ENCODE measurements at places on chromosomes 12 and 14.

GRCh38 chr14:55577229-55577628 lies 2.8 kb upstream of the KTN1 start:
- no peak for DNase-seq

DNA sequence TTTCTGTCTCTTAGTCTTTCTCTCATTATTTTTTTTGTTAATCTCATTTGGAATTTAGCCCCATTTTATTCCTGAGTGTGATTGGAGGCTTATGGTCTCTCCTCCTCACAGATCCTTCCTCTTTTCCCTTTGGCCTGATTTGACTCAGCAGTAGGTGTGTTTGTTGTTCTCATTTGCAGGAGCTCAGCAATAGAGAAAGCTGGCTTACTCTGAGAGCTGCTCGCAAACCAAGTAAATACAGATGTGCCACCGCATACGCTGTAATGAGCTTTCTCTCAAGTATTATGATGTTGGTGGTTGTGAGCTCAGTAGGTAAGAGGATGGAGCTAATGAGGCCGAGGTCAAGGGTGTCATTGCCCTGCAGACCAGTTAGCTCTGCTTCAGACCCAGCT lies 206.5 kb downstream of the ETV6 start:
- DNase-seq, result no peak

DNA sequence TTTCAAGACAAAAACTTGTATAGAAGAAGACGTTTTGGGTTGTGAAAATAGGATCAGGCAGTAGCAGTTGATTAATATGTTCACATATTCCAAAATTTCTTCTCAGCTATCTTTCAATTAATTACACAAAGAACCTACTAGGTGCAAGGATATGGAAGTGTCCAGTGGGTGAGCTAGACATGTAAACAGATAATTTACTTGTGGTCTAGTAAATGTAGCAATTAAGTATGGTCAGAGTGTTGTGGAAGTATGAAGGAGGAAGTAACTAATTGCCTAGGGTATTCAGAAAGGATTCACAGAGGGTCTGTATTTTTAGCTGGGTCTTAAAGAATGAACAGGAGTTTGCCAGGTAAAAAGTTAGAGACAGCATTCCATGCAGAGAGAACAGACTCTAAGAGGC lies 5.9 kb downstream of the GOLGA5 start:
- no peak for DNase-seq

DNA sequence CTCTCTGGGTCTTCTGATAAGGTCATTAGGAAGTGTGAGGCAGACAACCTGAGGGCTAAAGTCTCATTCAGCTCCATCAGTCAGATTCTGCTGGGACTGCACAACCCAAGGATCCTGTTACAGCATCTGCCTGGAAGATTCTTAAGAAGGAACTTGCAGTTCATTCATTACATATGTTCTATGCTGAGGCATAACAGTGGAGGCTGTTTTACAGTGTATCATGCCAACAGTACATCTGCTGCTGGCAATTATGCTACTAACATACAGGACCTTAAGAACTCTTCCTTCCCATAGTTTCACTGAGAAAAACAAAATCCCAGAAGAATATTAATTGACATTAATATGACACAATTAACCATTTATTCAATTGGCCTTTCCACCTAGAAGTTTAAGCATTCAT lies 968.6 kb downstream of the DIO2 start:
- no peak for DNase-seq

- peak; percentile 37 for DNase-seq
These were observed 55.2 kb downstream of the RASSF3 start for GRCh38 chr12:64665514-64665913.

- DNase-seq, result no peak
These were observed 83.0 kb downstream of the TTC7B start for GRCh38 chr14:90733139-90733808.

DNA sequence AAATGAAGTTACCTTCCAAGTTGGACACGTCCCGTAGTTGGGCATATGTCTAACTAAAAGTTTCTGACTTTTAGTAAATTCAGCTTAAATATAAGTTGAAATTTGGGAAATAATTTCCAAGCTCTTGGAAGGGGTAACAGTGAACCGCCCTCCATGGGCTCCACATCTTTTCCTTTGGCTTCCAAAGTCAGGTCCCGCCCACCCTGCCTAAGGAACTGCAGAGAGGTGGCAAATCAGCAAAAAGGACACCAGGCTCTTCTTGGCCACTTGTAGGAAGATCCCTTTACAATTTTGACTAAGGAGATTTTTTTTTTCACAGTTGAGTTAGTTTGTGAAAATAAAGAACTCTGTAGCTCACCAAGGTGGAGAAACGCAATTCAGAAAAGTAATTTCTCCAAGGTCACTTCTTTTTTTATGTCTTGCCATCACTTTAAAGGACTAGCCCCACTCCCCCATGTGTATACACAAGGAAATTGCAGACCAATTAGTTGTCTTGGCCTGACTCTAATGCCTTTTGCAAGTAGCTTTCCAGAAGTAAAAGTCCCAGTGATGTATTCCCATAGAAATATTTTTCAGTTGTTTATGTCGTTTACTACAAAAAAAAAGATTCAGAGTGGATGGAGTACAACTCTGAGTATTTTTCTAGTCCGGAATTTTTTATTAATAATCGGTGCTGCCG lies 181.2 kb downstream of the PELI2 start:
- no peak for DNase-seq

GRCh38 chr14:20560961-20561360 lies at the start of gene RNASE9:
Gene RNASE9, minus strand, starts transcription at chr14:20561047.
- no peak for DNase-seq

DNA sequence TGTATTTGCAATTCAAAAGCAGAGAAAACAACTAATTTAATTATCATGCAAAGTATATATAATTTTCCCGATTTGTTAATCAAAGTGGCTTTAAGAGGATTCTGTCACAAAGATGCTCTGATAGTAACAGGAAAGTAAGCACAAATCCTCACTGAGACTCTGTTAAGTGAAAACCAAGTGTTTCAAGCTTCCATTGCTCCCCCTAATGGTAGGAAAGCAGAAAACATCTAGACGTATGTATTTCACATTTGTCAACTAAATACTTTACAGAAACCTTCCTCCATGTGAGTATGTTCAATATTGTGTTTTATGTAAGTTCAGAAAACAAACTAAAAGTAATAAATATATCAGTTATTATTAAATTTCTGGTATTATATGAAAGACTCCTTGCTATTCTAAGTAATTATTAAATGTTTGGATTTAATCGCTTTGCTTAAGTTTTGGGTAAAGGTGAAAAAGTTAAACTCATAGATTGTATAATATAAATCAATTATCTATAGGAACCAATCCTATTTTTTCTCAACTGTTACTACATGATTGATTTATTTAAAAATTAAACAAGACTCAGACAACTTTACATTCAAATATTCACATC lies 1.5 kb upstream of the NTS start:
- no peak for DNase-seq

- DNase-seq, result no peak
These were observed 39.5 kb downstream of the PPM1H start for GRCh38 chr12:62895351-62895877.

DNA sequence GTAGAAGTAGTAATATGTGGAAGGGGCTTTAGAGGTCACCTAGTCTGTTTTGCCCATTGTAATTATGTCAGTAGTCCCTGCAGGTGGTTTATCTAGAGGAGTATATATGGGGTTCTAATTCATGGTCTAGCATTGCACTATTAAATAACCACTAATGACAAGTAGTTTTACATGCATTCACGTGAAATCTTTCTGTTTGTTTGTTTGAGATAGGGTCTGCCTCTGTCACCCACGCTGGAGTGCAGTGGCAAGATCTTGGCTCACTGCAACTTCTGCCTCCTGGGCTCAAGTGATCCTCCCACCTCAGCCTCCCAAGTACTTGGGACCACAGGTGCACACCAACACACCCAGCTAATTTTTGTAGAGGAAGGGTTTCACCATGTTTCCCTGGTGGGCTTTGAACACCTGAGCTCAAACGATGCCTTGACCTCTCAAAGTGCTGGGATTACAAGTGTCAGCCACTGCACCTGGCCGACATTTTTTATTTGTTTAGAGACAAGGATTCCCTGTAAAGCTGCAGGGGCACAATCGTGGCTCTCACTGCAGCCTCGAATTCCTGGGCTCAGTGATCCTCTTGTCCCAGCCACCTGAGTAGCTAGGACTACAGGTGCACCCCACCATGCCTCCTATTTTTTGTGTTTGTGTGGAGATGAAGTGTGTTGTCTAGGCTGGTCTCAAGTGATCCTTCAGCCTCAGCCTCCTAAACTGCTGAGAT lies 12.0 kb upstream of the PSEN1 start:
- DNase-seq, result no peak

DNA sequence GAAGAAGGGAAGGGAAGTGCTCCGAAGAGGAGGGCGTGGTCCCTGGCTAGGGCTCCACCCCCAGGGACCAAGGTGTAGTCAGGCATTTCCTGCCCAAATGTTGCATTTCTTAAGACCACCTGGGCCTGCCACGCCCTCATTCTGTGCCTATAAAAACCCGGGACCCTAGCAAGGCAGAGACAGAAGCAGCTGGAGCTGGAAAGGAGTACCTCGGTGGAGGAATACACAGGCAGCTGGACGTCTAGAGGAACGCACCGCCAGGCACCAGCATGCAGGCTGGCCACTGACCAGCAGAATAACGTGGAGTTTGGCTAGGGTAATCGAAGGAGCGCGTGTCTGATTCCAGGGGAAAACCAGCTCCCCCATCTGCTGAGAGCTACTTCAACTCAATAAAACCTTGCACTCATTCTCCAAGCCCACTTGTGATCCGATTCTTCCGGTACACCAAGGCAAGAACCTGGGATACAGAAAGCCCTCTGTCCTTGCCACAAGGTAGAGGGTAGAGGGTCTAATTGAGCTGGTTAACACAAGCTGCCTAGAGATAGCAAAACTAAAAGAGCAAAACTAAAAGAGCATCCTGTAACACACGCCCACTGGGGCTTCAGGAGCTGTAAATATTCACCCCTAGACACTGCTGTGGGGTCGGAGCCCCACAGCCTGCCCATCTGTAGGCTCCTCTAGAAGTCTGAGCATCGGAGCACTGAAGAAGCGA lies 21.0 kb downstream of the CFL2 start:
- no peak for DNase-seq

DNA sequence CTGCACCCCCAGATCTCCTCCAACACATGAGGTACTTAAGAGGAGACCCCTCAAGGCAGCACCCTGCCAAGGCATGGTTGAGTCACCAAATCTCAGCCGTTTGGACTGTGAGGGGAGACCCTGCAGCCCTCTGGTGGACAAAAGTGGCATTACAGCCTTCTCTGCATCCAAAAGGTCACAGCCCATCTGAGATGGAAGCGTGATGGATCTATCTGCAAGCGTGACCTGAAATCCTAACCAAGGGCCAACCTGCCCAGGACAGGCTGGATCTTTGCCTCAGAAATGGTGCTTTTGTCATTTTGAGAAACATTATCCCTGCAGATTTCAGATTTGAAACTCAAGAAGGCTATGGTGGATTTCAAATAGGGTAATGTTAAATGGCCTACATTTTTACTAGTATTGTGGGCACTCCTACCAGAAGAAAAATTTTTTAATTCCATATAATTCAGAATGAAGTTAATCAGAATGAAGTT lies 23.7 kb upstream of the DHRS4 start:
- DNase-seq, result peak; percentile 73

DNA sequence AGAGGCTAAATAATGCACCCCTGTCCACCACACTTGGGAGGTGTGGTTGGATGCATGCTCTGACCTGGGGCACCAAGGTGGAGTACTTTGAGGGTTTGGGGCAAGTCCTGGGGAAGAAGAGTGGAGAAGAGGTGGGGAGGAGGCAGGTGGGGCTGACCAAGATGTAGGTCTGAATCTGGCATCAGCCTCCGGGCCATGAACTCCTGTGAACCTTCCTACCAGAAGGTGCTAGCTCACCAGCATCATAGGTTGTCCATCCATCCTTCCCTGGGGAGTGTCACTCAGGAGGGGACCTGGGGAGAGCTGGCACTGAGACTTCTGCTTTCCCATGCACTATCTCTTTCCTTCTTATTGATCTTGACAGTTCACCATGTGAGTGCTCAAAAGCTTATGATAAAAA lies 13.6 kb upstream of the EMP1 start:
- no peak for DNase-seq

DNA sequence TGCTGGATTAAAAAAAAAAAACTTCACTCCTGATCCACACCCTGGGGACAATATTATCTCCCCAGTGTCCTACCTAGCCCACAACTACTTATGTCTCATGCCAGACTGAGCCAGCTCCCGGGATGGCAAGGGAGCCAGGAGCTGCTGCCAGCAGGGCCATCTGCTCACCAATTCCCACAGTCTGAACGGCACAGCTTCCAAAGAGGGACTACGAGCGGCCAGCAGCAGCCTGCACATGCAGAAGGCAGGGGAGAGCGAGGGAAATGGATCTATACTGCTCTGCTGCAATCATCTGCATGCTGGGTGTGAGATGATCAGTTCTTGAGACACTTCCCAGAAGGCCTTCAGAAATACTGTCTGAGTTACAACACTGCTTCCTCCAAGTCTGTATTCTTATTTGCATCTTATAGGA lies 11.1 kb downstream of the SSH1 start:
- DNase-seq, result no peak

DNA sequence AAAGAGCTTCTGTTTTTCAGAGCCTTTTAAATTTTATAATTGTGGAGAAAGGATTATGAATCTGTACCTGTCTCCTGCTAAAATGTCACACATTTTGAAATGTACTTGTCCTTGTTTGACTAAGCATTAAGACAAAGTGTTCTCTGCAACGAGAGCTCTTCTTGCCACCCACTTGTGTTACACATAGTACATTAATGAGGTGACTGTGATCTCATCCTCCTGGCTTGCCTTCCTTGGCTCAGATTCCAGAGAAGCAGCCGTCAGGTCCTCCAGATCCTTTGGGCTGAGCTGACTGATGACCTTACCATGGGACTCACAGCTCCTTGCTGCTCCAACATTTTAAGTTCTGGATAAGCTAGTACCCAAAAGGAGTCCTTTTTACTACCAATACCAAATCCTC lies 81.4 kb downstream of the BBS10 start:
- DNase-seq, result no peak
